Stimulated activated CD4-positive, alpha-beta T cell treated with anti-CD3 and anti-CD28 coated beads, Interleukin-12 subunit alpha, Interleukin-12 subunit beta, amount 100 ng/mL, for 4 hours (primary cell): ENCODE measurements at places on chromosomes 3 and 15.

GRCh38 chr3:65226287-65226686, 538.5 kb upstream of the ADAMTS9 start:
- DNase-seq, result no peak

DNA sequence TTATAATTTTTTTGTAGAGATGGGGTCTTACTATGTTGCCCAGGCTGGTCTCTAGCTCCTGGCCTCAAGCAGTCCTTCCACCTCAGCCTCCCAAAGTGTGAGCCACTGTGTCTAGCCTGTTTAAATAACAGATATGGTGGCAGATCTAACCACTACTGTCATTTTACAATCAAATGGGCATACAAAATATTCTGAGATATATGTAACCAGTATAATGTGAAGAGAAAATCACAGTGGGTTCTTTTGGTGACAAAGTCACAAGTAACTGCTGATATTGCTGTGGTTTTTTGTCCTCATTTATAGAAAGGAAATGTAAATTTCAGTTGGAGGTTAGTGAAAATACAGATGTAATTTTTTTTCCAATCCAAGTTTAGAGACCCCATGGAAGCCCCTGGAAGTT, 58.6 kb upstream of the ARHGEF3 start:
- DNase-seq, result no peak

- DNase-seq, result no peak
These were observed 36.0 kb downstream of the RFX7 start for GRCh38 chr15:56207711-56208110.

GRCh38 chr3:73665286-73665685, 40.5 kb upstream of the PDZRN3 start:
- no peak for DNase-seq

- no peak for DNase-seq
These were observed 103.0 kb upstream of the TBL1XR1 start for GRCh38 chr3:177300039-177300833.

DNA sequence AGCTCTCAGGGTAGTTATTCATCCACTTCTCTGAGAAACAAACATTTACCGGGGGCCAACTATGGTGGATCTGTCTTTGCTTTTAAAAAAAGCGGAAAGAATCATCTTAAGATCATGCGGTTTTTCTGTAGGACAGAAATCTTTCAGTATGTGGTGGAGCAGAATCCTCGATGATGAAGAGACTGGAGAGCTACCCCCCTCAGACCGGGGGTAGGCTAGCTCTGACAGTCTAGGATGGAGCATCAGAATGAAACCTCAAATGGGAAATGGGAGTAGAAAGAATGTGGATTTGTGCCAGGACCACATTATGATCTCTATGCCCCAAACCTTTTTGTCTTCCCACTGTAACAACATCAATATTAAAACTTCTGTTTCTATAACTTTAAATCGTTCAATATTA, 30.3 kb downstream of the TPRG1 start:
- no peak for DNase-seq
